Activated effector memory CD4-positive, alpha-beta T cell treated with anti-CD3 and anti-CD28 coated beads, Interleukin-2, amount 50 U/mL, for 16 hours (primary cell): ENCODE measurements at places on chromosomes 2 and 18.
A peak's percentile ranks its signal among the peaks of the same experiment; 100 is the strongest.

- no peak for DNase-seq
Measured at GRCh38 chr2:204492417-204492816, 52.9 kb upstream of the PARD3B start.

GRCh38 chr18:11733031-11733430 is 44.0 kb downstream of the GNAL start:
- DNase-seq: peak; percentile 88

GRCh38 chr2:71640489-71640888 is 187.1 kb downstream of the DYSF start:
- DNase-seq: no peak

- no peak for DNase-seq
Measured at GRCh38 chr2:85875350-85876050, 13.3 kb downstream of the ST3GAL5 start.

GRCh38 chr18:57437766-57438671 is 2.8 kb downstream of the ONECUT2 start:
- peak; percentile 71 for DNase-seq

DNA sequence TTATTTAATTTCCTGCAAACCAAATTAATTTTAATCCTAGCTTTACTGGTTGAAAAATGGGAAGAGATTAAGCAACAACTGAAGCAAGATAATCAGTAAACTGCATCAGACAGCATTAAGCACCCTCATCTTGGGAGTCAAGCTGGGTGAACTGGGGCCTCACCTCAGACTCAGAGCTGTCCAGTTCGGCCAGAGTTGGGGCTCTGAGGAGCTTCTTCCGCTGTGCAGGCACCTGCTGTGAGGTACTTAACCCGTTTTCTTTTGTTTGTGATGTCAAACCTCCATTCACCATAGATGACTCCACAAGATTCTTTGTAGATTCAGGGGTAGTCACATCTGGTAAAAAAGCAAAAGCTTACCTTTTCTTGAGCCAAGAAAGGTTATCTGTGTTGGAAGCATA is 71.8 kb downstream of the PRELID3A start:
- no peak for DNase-seq

GRCh38 chr2:9750224-9751215 is 92.8 kb upstream of the TAF1B start:
- DNase-seq: no peak
